ENCODE measurements at places on chromosomes 5 and 9.
A peak's percentile ranks its signal among the peaks of the same experiment; 100 is the strongest.

GRCh38 chr9:18473652-18474279 is at the start of gene ADAMTSL1:
TSS of gene ADAMTSL1 (plus strand) at chr9:18474153. CDS start at chr9:18474233, 80 bp downstream.
- no peak for DNase-seq

DNA sequence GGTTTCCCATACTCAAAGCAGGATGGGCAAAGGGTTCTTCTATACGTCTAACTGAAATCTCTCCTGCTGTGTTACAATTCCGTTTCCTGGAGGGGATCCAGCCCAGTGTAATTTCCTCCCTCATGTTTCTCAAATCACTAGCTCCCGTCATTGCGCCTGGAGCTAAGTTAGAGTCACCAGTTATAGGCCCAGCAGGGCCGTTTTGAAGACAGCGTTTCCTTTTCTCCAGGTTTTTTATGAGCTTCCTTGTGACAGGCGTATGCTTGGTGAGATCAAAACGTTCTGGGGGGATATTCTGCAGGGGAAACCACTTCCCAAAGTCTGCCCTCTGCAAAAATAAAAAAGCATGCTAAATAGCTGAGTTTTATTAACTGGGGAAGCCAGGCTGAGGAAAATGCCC is 53.0 kb upstream of the WWC1 start:
- no peak for DNase-seq

DNA sequence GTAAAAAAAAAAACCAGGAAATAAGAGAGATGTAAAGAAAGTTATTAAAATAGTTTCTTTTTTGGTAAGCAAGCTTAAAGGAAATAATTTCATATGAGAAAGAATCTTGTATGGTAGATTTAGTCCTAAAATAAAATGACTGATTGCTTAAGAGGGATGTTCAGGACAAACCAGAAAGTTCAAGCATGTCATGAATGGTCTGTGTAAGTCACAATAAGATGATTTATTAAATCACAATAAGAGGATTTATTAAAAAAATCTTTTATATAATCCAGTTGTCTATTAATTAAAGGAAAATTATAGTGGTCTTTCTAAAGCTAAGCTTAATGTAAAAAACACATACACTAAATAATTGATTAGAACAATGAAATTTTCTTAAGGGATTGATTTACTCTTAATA is 91.8 kb upstream of the OR13F1 start:
- no peak for DNase-seq

DNA sequence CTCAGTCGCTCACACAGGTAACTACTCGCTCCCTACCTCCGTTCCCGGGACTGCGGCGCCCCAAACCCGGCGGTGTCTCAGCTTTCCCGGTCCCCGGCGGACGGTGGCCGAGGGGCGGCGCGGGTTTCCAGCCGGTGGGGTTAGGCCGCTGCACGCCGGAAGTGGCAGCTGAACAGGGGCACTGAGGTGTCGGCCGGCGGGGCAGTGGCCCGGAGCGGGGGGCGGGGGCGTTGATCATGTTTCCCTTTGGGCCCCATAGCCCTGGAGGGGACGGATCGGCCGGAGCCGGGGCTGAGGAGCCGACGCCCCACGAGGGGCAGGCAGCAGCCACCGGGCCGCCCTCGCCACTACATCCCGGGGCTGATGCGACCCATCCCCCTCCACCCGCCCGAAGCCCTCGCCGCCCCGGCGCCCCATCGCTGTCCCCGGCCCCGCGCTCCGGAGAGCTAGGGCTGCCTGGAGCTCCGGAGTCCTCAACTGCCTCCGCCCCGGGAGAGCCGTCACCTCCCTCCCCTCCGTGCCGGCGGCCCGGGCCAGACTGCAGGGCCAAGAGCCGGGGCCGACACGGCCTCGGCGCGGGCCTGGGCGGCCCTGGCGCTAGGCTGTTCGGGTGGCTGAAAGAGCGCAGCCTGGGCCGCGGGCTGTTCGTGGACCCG is at the start of gene DCAF10:
DCAF10 (plus strand) TSS at position 167 of the 656 bp plus-strand sequence; CDS start at position 237, 70 bp downstream.
- peak; percentile 70 for DNase-seq

DNA sequence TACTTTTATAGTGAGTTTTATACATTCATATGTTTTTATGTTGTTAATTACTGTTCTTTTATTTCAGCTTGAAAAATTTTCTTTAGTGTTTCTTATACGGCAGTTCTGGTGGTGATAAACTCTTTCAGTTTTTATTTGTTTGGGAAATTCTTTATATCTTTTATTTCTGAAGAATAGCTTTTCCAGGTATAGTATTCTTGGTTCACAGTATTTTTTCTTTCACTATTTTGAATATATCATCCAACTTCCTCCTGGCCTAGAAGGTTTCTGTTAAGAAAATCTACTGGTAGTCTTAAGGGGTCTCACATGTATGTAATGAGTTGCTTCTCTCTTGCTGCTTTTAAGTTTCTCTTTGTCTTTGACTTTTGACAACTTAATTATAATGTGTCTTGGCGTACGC is 79.4 kb downstream of the NXNL2 start:
- DNase-seq: no peak

DNA sequence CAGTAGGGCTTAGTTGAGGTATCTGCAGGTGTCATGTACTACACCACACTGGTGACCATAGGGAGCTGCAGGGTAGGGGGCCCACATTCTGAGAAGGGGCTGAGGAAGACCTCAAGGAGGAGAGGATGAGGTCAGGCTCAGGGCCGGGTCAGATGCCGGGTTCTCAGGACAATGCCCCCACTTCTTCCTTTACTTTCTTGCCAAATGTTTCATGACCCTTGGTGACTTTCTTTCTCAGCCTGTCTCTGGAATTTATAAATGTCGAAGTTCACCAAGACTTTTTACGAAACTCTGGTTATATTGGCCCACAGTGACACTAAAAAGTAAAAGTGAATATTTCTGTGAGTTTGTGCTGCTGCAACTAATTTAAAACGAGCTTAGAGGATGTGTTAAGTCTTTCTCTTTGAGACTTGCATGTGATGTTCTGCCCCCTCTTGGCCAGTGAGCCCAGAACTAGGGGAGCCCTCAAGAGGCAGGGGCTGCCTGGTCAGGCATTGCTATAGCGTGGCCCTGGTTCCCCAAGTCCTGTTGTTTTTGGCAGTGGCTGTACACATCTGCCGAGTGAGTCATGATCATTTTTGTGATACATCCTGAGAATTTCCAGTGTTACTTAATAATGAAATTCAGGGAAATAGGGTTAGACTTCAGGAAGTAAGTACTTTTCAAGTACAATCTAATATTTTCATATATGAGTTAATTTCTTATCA is 11.2 kb downstream of the ACO1 start:
- DNase-seq: no peak

DNA sequence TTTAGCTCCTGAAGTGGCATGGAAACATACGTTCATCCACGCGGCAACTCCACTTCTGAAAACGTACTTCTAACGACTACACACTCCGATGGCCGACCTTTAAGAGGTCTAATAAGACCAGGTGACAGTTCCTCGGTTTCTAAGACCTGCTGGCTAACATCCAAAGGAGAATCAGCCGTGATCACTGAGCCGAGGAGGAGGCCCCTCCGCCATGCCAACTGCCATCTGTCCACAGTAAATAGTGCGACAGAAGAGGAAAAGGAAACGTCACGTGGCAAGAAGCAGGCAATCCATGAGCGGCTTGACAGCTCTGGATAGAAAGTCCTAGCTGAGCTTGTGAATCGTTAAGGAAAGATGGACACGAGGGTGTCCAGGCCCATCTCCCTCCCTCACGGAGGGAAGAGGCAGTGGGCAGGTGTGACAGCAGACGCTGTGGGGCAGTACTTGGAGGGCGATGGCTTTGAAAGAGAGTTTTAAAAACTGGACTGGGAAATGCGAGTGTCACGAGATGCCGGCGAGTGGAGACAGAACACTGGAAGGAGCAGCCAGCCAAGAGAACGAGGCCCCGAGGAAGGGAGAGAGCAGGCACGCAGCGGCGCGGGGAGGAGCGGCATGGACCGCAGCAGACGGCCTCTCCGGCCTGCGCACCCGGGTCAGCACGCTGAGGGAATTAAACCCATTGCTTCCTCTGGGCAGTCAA is 66.7 kb upstream of the TBC1D9B start:
- no peak for DNase-seq

- no peak for DNase-seq
Measured at GRCh38 chr5:31066655-31067328, 126.7 kb upstream of the CDH6 start.

GRCh38 chr5:42270771-42271170 is 152.5 kb upstream of the GHR start:
- DNase-seq: no peak

DNA sequence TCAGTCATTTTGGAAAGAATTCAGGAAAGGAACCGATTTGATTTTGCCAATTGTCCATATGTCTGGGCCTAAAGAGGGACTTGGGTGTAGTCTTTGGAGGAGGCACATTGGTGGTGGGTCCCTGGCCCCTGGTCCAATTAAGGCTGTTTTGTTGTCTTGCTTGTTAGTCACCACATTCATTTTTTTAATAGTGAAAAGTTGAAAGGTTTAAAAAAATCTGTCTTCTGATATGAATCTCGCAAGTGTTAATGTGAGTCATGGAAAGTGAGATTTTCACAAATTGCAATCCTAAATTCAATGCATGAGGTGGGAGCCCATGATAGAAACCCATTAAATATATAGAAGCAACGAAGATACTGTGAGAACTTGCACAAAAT is 165.9 kb upstream of the OTULINL start:
- DNase-seq: no peak

- DNase-seq: peak; percentile 85
Measured at GRCh38 chr9:126722252-126722921, 82.5 kb upstream of the ZBTB43 start.

DNA sequence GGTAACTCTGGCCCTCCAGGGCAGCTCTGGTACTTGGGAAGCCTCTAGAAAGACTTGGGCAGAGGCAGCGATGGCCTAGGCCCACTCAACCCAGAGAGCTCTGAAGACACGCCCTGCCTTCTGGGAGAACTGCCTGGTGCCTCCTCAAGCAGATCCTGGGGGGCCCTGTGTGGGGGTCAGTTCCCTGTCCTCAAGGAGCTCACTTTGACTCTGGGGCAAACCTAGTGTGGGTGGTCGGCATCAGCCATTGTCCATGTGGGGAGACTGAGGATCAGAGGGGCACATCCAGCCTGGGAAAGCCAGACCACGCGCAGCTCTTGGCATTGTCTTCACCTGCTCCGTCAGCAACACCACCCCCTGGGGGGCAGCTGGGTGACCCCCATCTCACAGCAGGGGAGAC is 28.0 kb downstream of the ABO start:
- DNase-seq: no peak

DNA sequence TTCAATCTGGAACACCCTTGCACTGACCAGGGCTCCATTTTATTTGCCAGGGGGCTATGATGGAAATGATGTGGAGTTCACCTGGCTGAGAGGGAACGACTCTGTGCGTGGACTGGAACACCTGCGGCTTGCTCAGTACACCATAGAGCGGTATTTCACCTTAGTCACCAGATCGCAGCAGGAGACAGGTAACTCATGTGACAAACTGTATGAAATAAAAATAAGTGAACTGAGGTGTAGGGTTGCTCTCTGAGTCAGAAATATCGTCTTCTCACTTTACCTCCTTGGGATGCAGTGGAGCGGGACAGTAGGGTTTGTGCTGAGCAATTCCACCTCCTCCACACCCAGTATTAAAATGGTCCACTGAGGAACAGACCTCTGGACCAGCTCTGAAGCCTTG is 22.1 kb downstream of the GABRP start:
- DNase-seq: no peak

- DNase-seq: no peak
Measured at GRCh38 chr5:115375893-115376292, 79.4 kb upstream of the CCDC112 start.

DNA sequence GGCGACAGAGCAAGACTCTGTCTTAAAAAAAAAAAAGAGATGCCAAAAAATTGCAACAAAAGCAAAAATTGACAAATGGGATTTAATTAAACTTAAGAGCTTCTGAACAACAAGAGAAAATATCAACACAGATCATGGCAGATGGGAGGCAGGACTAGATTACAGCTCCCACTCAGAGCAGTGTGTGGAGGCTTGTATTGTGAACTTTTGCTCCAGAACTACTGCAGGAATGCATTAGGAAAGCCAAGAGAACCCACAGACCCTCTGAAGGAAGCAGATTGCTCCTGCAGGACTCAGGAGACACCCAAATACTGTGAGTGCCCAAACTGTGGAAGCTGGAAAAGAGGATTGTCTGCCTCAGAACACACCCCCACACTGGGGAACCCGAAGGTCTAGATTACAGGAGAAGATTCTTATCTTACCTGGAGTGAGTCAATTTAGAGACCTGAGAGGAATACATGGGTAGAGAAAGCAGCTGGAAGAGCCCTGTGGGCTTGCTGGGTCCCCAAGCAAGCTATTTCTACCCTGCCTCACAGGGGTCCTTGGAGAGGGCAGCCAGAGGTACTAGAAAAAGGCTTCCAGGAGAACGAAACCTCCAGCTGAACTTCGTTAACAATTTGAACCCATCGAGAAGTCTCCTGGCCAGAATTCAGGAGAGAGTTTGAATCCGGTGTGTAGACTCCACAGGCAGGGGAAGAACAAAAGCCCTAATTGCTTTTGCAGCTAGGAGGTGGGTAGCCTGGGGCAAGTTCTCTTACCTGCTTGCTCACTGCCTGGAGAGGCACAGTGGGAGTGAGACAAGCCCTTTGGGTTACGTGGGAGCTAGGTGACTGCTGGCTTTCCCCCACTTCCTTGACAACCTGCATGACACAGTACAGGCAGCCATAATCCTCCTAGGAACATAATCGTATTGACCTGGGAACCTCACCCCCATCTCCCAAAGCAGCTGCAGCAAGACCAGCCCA is 593.4 kb upstream of the RGMB start:
- no peak for DNase-seq

- no peak for DNase-seq
Measured at GRCh38 chr9:1219284-1219683, 169.1 kb downstream of the DMRT2 start.

DNA sequence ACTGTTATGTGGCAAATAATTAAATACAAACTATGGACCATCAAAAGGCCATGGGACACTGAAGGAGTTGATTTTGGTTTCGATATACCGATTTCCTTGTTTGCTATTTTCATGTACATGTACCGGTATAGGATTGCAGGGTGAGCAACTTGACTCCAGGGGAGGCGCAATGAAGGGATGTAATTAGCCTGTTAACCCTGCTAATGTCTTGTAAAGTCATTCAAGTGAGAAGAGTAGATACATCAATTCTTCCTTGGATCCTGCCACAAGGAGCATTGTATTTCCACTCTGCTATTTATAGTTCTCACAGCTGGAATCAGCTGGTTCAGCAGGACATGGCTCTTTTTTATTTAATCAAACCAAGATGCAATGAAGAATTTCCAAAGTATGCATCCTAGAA is 102.0 kb downstream of the STK32A start:
- no peak for DNase-seq
